ENCODE measurements at places on chromosomes 12 and 14.

- DNase-seq = peak; percentile 65
These were observed 7.5 kb downstream of the HEBP1 start for GRCh38 chr12:12992418-12993130.

- DNase-seq = no peak
These were observed 40.7 kb downstream of the TMTC1 start for GRCh38 chr12:29743077-29743476.

- DNase-seq = peak; percentile 30
These were observed 44.8 kb downstream of the FOXN4 start for GRCh38 chr12:109264095-109264942.

DNA sequence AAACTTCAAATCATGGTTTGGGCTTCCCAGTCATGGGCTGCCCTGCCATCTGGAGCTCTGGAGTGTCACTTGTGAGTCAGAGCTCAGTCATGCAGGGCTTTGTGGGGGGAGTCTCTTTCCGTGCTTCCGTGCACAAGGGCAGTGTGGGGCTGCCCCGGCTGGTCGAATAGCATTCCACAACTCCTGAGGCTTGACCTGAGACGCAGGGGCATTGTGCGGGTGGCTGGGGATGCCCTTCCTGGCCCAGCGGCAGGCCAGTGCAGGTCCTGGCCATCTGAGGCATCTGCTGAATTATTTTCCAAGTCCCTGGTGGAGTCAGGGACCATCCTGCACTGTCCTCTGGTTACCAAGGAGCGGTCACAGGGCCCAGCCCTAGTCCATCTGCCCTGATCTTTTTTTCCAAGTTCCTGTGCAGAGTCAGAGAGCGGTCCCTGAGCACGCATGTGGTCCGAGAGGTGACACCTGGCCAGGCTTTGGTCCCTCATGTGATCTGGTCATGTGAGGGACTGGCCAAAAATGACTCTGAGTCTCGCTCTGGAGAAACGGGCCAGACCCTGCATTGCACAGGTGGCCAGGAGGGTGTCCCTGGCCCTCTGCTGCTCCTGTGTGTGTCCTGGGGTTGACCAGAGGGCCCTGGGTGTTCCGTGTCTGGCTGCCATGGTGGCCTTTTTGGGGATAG lies 167.0 kb upstream of the ALG10B start:
- DNase-seq = no peak

- no peak for DNase-seq
These were observed 76.9 kb upstream of the OTX2 start for GRCh38 chr14:56887216-56887615.

GRCh38 chr12:47837190-47838171 lies 17.8 kb upstream of the HDAC7 start:
- peak; percentile 50 for DNase-seq

DNA sequence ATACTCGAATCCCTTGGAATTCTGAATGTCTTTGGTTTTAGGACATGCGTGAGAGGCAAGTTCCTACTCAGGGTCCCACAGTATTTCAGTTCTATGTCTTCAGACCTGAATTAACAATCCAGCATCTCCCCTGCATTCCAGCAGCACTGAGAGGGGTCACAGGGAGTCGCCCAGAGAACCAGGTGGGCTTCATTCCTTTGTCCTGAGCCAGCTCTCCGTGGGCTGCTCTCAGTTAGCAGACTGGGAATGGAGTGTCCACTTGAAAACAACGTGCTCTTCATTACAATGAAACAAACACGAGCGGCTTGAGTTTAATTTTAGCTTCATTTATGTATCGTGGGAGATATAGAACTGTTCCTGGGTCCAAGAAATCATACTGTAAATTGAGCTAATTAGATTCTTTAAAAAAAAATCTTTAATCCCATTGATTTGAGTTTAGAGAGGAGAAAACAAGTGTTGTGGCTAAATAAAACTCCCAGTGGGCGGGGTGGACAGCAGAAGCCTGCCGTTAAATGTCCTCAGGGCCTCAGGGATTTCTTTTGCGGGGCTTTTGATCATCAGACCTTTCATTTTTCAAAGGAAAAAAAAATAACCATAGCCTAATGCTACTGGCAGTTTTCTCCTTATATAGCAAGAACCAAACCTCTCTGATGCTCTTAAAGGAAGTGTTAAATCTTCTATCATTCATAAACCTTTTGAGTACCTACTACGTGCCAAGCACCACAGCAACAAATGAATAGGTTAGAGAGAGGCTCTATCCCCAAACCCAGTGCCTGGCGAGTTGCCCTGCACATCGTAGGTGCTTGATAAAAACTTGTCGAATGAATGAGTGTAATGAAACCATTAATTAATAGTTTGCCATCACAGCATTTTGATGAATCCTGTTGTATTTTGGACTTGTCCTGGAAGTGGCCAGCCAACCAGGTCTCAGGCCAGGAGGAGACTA lies 140.4 kb downstream of the CHST11 start:
- DNase-seq = no peak

DNA sequence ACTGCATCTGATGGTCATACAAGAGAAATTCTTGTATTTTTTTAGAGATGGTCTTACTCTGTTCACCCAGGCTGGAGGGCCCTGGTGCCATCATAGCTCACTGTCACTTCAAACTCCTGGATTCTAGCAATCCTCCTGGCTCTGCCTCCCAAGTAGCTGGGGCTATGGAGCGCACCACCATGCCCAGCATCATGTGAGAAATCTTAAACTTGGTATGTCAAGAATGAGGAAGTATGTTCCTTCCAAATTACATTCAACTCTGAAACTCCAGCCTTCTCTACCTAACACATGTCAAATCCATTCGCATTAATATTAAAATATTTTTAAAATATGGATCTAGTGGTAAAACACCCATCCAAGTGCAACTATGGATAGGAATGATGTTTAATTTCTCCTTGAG lies 27.5 kb upstream of the CDKN3 start:
- no peak for DNase-seq

- no peak for DNase-seq
These were observed 83.2 kb downstream of the ALG10 start for GRCh38 chr12:34105392-34105933.

DNA sequence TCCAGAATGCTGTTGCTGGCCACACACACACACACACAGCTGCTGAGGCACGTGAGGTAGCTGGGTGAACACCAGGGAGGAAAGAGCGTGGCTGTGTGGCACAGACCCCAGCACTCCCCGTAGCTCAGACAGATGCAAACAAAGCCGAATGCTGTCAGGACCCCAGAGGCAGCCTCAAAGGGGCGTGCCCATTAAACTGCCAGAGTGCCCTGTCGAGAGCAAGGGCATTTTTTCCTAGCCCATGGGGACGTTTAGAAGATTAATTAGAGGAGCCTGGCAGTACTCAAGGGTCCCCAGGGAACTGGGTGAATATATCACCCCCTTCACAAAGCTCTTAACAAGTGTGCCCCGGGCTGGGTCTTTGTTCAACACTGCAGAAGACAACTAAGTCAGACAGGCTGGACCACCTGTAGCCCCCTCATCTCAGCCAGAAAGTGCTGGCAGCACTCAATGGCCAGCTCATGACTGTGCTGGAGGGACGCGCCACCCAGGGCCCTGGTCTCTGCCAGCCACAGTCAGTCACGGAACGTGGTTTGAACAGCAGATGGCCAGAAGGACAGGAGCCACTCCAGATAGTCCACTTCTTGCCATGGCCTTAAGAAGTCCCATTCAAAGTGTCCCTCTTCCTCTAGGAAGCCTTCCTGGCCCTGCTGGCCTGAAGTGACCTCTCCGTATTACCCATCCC lies 37.5 kb downstream of the TTC7B start:
- no peak for DNase-seq

DNA sequence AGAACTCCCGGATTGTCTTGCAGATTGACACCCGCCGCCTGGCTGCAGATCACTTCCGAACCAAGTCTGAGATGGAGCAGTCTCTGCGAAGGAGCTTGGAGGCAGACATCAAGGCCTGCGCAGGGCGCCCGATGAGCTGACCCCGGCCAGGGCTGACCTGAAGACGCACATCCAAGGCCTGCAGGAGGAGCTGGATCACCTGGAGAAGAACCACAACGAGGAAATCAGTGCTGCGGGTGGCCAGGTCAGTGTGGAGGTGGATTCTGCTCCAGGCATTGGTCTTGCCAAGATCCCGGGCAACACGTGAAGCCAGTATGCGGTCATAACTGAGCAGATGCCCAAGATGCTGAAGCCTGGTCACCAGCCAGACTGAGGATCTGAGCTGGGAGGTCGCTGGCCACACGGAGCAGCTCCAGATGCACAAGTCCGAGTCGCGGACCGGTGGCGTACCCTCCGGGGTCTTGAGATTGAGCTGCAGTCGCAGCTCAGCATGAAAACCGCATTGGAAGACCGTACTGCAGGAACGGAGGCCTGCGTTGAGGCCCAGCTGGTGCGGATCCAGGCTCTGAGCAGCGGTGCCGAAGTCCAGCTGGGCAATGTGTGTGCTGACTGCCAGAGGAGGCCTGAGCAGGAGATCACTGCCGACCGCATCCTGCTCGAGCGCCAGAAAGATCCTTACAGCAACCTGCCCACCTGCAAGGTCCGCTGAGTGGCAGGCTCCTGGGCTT lies 12.4 kb upstream of the A2M start:
- DNase-seq = no peak

DNA sequence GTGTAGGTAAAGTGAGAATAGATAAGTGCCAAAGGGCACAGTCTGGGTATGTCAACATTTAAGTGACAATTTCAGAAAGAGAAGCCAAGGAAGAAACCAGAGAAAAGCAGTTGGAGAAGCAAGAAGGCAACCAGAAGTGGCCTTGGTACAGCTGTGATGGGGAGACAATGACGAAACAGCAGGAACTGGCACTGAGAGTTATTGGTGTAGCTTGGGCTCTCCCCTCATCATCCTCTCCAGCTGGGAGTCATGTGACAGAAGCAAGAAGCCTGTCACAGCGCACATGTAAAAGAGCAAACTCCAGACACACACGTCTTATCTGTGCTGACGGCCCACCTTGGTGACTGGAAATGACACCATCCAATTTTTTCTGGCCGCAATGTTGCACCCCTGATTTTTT lies 203.3 kb upstream of the NUDT4 start:
- DNase-seq = peak; percentile 52

DNA sequence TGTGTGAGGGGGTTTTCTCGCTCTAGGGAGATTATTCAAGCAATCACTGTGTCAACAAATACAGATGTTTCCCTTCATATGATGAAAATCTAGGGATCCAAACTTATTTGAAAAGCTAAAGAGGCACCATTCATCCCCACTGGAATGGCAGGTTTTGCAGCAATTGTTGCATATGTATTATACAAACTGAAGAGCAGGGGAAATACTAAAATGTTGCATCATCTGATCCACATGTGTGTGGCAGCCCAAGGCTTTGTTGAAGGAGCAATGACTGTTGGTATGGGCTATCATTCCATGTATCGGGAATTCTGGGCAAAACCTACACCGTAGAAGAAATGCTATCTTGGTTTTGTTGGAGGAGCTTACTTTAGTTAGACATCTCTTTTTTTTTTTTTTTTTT lies 4.1 kb upstream of the PRPF40B start:
- DNase-seq = no peak

- no peak for DNase-seq
These were observed 6.9 kb downstream of the GCH1 start for GRCh38 chr14:54895683-54896082.

- DNase-seq = no peak
These were observed 21.0 kb downstream of the C12orf75 start for GRCh38 chr12:105351523-105351922.

- no peak for DNase-seq
These were observed 34.0 kb upstream of the HECTD1 start for GRCh38 chr14:31241450-31242114.

DNA sequence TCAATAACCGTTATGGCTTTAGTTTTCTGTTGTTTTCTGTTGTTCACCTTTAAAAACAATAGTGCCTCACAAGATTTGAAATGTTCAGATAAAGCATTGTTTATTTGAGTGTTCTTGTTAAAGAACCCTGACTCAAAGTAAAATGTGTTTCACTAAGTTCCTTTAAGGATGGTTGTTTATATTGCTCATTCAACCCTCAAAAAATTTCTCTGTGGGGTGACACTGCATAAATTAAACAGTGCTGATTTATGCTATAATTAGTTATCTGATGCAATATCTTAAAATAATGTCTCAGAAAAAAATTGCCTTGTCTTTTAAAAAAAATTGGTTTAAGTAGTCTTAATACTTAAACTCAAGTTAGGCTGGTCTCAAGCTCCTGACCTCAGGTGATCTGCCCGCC lies 775.1 kb downstream of the FLRT2 start:
- no peak for DNase-seq

- no peak for DNase-seq
These were observed 84.7 kb upstream of the LGR5 start for GRCh38 chr12:71354871-71355270.

- peak; percentile 55 for DNase-seq
These were observed 32.6 kb upstream of the HIF1A start for GRCh38 chr14:61662437-61663311.

GRCh38 chr12:69015831-69016230 lies 82.9 kb upstream of the CPM start:
- DNase-seq = no peak

GRCh38 chr12:71214511-71215285 lies 56.9 kb upstream of the TSPAN8 start:
- DNase-seq = no peak

DNA sequence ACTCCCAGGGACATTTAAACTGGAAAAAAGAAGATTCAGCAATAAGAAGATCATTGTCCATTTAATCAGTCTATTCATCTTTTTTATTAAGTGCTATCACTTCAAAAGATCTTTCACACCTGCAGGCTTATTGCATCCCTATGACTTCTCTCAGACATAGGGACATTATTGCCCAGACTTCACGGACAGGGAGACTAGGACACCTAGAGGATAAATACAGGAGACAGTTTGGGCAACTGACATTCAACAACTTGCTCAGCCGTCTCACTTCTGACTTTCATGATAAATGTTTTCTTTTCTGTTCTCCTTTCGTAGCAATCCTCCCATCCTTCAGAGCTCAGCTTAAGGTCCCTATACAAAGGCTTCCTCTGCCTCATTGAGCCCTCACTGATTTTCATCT lies 84.3 kb downstream of the TMEM30B start:
- no peak for DNase-seq

DNA sequence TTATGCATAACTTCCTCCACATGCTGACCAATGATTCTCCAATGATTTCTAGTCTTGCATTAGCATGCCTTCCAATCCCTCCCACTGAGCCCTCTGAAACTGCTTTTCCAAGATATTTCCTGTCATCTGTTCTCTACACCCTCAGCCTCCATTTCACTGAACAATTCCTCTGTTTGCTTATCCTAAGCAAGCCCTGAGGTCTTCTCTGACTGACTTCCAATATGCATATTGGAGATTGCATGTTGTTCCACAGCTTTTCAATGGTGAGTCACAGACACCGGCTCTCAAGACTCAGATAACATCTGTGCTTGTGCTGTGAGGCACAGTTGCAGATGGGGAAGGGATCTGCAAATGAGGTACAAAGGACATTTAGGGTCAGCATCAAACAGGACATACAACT lies 141.0 kb downstream of the SLC16A7 start:
- DNase-seq = no peak

- DNase-seq = no peak
These were observed 118.4 kb downstream of the ASCL1 start for GRCh38 chr12:103075848-103076247.

- DNase-seq = no peak
These were observed 20.2 kb downstream of the HDAC7 start for GRCh38 chr12:47799357-47799955.

All from AML-193 (cell line).